ENCODE measurements at places on chromosomes 7 and 10.
A peak's percentile ranks its signal among the peaks of the same experiment; 100 is the strongest.

- no peak for DNase-seq
Measured at GRCh38 chr10:113446739-113447138, 106.1 kb upstream of the HABP2 start.

GRCh38 chr10:43238462-43238861 is 28.4 kb downstream of the RASGEF1A start:
- DNase-seq: peak; percentile 22

DNA sequence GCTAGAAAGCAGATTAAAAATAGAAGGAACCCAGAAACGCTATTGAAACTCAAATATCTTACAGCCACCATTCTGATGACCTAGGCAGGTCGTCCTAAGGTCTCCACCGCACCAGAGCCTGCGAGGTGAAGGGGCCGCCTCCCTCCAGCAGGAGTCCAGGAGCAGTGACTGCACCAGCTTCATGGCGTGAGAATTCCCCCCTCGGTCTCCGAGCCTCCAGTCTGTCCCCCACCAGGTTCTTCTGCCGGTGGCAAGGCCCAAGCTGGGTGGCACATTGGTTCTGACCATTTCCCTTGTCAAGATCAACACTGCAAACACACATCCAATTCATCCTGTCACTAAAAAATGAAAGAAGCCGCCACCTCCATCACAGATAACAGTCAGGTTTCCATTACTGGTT is 98.7 kb downstream of the DIP2C start:
- DNase-seq: peak; percentile 27

GRCh38 chr10:97069576-97070362 is 116.0 kb downstream of the SLIT1 start:
- no peak for DNase-seq

DNA sequence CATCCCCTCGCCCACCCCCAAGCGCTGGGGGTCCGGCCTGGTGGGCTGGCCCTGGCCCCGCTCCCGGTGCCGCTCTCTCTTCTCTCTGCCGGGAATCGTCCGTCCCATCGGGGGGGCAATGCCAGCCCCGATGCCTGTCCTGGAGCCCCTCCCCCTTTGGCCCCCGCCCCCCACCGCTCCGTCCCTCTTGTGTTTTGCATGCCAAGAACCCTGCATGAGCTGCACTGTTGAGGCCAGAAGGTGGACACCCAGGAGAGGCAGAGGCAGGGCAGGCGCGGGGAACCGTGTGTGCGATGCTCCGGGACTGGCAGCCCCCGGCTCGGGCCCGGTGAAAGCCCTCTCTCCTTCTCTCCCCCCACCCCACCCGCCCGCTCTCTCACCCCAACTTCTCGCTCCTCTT is 22.1 kb upstream of the HSPB1 start:
- no peak for DNase-seq

GRCh38 chr7:1669064-1669951 is 769 bp upstream of the ELFN1 start:
- DNase-seq: peak; percentile 61

GRCh38 chr7:95608359-95609173 is 12.2 kb upstream of the PDK4 start:
- peak; percentile 93 for DNase-seq

DNA sequence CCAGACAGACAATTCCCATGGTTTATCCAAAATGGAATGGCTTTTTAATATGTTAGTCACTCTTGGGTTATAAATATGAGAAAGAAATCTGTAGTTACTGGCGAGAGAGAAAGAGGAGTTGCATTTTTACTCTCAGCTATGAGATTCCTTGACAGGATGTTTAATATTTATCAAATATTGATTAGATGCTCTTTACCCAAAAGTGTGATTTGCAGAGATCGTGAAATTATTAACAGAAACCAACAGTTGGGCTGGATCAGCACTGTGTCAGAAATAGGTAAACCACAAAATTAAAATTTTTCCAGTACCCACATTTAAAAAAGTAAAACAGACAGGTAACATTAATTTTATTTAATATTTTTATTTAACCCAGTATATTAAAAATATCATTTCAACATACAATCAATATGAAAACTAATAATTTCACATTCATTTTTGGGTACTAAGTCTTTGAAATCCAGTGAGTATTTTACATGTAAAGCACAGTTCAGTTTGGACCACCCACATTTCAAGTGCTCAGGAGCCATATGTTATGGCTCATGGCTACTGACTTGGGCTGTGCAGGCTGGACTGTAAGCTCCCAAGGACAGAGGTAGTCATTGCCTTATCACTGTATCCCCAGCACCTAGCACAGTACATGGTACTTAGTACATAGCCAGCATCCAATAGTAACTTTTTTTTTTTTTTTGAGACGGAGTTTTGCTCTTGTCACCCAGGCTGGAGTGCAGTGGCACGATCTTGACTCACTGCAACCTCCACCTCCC is 42.5 kb downstream of the KLHDC10 start:
- DNase-seq: no peak

DNA sequence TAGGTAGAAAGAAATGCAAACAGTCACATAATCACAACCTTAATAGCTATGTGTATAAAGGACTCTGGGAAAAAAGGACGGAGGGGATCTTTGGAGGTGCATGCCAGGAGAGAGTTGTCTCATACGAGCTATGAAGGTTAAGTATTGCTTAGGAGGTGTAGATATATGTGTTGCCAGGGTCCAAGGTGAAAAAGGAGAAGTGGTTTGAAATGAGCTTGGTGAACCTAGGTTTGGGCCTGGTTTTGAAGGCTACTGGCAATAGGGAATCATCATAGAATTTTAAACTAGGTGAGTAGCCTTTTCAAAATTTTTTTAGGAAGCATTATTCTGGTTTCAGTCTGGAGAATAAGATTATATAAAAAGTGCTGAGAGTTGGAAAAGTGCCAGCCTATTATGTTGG is 336.8 kb downstream of the AUTS2 start:
- DNase-seq: no peak

DNA sequence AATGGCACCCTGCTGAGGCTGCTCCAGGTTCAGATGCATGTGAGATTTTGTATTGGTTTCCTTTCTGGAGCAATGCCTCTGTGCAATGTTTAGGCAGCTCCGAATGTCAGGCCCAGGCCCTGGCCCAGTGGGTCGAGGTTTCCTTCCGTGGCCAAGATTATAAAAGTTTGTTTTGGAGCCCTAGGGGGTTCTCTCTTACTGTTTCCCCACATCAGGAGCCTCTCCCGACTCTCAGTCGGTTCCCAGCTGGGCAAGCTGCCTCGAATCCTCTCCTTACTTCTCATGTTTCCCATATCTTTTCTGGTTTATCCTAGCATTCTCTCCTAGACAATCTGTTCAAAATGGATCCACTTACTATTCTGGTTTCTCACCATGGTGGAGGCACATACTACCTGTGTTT is 11.0 kb downstream of the TMEM140 start:
- DNase-seq: no peak

- peak; percentile 18 for DNase-seq
Measured at GRCh38 chr7:155980841-155981240, 168.6 kb upstream of the SHH start.

- no peak for DNase-seq
Measured at GRCh38 chr10:30986053-30986555, 45.6 kb downstream of the ZNF438 start.

DNA sequence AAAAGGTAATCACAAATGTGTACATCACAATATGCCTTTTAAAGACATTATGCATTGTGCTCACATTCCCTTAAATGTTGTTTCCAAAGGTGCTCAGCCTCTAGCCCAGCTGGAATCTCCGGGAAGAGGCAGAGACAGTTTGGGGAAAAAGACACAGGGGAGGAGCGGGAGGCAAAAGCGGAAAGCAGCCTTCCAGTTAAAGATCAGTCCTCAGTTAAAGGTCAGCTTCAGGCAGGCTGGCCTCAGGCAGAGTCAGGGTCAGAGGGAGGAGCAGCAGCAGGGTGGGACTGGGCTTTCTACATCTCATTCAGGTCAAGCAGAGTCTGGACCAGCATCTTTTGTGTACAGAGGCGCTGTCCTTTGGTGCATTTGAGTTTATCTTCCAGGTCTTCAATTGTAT is 18.6 kb downstream of the ST7 start:
- DNase-seq: no peak

- DNase-seq: no peak
Measured at GRCh38 chr10:15472431-15473395, 101.6 kb upstream of the FAM171A1 start.

DNA sequence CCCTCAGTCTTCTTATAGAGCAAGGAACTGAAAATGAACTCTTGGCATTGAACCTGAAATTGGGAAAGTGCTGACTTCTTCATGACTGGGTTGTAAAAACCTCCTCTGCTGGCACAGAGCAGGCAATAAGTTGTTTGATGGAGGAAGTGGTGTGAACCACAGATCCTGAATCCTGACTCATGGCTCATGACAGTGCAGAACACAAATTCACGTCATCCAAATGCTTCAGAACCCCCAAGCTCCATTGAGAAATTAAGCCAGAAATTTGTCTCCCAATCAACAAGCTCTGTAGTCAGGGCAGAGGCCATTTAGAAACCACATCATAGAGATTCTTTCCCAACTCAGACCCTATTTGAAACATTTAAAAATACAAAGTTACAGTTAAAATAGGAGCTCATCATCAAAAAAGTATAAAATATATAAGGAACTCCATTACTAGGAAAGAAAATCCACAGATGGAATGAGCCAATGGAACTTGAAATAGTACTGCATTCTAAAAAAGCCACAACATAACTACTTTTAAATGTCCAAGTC is 10.3 kb upstream of the STK17A start:
- no peak for DNase-seq

GRCh38 chr7:13014011-13014410 is 326.6 kb downstream of the ARL4A start:
- no peak for DNase-seq

- no peak for DNase-seq
Measured at GRCh38 chr7:141999058-141999623, 3.5 kb downstream of the MGAM start.

DNA sequence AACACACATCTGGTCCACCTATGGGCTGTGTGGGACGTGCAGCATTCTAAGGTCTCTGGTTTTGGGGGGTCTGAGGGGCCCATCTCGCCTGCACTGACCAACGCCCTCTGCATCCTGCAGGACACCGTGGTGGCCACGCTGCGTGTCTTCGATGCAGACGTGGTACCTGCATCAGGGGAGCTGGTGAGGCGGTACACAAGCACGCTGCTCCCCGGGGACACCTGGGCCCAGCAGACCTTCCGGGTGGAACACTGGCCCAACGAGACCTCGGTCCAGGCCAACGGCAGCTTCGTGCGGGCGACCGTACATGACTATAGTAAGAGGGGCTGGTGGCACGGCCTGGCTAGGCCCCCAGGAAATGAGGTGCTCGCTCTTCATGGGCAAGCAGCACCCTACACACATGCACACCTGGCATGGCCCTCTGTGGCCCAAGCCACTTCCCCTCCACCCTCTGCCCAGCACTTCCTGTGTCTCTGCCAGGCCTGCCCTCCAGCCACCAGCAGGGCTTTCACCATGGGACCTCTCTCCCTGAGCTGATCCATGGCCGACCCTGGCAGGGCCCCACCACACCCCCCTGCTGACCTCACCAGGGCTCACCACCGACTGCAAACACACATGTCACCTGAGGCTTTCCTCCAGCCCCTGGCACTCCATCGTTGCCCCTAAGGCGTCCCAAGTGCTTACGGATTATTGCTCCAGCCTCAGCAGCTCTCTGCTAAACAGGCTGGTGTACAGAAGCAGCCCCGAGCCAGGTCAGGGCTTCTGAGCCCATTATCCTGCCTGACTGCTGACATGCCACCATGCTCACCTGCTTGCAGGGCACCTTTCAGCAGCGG is 29.6 kb downstream of the RET start:
- DNase-seq: no peak

- DNase-seq: peak; percentile 42
Measured at GRCh38 chr10:132099389-132100090, 33.8 kb downstream of the JAKMIP3 start.

DNA sequence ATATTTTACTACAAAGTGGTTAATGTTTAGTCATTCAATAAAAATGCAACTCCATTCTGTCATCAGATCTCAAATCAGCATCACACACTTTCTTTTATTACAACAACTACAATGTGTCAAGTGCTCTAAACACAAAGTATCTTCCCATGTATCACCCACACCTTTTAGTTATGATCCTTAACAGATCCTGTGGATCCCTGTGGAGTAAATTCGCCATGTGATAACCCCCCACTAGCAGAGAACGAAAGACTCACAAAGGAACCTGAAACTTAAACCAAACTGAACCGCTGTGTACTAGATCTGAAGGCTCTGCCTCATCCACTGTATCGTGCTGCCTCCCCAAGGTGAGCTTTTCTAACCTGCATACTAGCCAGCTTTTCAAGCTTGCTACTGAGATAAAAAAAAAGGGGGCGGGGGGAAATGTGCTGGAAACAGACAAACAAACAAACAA is 1.7 kb downstream of the DPY19L1 start:
- no peak for DNase-seq

DNA sequence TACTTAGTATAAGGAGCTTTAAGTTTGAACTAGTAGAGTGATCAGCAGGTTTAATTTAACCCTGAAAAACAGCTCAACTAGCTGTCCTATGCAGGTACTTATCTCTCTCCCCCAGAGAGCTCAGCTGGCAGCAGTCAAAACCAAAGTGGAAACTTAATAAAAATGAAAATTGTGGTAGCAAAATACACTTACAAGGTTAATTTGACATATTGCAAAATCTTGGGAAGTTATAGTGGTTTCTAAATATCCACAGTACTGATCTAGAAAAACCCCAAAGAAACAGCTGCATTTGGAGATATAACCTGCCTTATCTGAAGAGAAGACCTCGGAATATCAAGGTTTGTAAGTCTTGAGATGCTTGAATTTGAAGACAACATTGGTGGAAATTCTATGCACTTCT is 269.2 kb downstream of the RNLS start:
- DNase-seq: no peak

DNA sequence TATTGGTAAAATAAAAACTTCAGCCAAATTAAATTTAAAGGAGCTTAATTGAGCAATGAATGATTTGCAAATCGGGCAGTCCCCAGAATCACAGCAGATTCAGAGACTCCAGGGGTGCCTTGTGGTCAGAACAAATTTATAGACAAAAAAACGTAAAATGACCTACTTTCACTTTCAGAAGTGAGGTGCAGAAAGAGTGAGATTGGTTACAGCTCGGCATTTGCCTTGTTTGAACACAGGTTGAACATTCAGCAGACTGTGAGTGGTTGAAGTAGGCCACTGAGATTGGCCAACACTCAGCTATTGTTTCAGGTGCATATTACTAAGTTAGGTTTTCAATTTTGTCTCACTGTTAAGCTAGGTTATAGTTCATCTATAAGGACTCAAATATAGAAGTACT is 153.4 kb downstream of the BICC1 start:
- no peak for DNase-seq

DNA sequence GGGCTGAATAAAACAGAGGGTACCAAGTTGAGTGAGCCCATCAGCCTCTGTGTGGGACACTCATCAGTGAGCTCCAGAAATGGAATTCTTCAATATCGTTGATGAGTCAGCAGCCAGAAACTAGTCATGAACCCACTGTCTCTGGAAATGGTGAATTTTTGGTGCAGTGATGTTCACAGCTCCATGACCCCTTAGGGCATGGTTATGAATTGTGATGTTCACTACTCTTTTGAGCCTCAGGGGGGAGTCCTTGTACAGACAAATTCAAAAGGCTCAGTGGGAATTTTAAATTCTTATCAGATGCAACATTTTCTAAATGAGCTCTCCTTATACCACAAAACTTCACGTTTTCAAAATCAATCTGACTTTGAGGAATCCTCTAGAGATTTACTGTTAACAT is 335.7 kb downstream of the PHTF2 start:
- no peak for DNase-seq

- DNase-seq: no peak
Measured at GRCh38 chr7:150406312-150406566, 27.1 kb downstream of the ZNF775 start.

GRCh38 chr10:58543141-58543540 is 30.5 kb downstream of the BICC1 start:
- DNase-seq: no peak

- no peak for DNase-seq
Measured at GRCh38 chr7:33805630-33806233, 99.6 kb upstream of the BMPER start.
